ENCODE measurements at places on chromosomes 16 and 17.

DNA sequence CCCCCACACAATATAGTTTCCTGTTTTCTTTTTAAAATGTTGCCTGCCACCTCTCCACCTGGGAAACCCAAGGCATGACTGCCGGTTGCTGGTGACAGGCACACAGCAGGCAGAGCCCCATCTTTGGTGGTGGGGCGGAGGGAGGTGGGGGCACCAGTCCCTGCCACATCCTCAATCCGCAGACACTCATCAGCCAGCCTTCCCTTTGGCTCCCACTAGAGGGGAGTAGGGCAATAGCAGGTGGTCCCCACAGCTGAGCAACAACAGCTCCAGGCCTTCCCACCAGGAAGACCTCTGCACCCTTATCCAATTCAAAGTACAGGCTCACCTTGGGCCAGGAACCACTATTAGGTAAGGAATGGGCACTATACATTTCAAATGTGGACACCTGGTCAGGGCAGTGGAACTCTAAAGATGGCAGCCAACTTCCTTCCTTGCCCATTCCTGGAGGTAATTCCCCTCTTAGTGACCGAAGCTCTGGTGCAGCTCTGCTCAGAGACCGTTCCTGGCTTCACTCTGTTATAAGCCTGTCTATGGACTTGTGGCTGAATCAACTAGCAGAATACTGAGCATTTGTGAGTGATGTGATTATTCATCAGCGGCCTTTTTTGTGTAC is 13.9 kb downstream of the RECQL5 start:
- peak; percentile 55 for DNase-seq

GRCh38 chr16:49856672-49857330 is 889 bp upstream of the ZNF423 start:
- no peak for DNase-seq

DNA sequence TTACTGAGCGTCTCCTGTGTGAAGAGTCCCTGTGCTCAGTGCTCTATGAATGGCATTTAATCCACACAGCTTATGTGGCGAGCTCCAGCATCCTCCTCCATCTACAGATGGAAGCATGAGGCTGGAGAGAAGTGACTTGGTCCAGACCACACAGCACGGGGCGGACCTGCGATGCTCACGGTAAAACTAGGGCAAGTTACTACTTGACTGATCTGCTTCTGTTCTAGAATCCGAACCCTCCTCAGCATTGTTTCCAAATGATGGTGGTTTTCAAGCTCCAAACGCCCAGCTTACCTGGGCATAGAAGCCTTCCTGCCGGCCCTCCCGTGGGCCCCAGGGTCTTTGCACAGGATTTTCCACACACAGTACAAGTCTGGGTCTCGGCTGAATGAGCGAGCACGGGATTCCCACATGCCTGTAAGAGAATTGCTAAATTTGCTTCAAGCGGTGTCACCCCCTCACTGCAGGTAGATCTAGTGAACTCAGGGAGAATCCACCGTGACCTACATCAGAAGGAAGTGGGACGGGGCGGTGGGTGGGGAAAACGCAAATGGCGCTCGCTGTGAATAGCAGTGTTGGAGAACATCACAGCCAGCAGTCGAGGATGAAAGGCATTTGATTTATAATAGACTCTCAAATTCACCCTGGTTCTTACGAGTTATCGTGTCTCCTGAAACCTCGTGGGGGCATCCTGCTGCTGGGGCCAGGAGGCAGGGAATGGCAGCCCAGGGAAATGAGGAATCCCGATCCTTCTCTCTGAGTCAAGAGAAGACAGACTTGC is 101.1 kb downstream of the CMIP start:
- DNase-seq = no peak

DNA sequence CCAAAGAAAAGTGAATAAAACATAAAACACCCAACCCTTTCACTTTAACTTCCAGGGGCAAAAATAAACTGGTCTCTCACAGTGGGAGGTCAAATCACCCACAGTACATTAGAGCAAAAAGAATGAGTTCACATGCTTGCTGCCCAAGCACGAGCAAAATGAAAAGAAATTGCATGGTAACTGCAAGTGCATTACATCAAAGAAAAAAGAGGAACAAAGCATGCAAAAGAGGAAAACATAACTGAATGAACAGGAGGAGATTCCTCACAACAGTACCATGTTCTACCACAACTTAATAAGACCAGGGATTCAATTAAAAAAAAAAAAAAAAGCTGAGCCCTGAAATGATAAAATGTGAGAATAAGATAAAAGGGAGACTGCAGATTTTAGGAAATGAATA is 12.3 kb downstream of the DNAH2 start:
- DNase-seq = no peak

DNA sequence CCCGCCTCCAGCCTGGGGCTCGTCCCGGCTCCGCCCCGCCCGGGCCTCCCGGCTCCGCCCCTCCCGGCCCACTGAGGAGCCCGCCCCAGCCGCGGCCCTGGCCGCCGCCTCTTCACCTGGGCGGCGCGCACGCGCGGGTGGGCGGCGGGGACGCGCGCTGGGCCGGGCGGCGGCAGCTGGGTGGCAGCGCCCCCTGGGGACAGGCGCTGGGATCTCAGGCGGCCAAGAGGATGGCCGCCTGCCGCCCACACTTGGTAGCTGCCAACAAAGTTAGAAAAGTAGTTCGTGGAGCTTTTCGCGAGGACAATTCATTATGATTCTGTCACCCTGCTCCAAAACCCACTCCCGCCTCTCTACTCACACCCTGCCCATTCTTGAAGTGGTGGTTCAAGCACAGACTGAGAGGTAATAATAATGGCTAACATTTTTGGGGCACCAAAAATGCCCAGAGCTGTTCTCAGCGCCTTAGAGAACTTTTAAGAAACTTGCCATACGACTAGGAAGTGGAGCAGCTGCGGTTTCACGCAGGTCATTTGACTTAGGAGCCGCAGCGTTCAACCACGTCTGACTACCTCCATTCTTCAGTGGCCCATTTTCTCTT is 340 bp upstream of the MYO1D start:
- DNase-seq = peak; percentile 85

DNA sequence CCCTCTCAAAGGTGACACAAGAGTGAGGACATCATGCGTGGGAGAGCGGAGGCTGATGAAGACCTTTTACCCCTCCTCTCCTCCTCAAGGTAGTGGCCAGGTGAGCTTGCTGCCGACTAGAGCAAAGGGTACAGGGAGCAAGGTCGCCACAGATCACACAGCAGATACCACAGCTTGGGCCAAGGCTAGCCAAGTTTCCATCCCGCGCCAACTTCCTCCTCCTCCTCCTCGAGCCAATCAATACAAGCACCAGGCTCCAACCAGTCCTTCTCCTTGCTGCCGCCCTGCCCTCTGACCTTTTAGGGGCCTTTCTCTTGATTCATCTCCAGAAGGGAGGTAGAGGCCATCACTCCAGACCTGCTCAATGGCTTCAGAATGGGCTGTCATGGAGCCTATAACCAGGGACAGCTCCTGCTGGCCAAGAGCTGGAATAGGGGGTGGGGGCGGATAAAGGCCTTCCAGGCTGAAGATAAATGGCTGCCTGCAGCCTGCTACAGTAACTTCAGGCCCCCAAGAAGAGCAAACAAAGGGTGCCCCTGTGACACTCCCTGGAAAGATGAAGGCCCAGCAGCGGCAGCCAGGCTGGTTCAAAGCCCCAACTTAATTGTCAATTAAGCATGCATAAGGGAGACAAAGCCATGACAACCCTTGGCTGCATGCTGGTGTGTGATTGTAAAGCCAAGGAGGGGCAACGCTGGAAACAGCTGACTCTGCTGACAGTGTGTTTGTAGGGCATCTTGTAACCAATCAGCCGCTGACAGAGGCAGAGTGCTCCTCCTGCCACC is 17.8 kb downstream of the HNF1B start:
- DNase-seq = no peak

DNA sequence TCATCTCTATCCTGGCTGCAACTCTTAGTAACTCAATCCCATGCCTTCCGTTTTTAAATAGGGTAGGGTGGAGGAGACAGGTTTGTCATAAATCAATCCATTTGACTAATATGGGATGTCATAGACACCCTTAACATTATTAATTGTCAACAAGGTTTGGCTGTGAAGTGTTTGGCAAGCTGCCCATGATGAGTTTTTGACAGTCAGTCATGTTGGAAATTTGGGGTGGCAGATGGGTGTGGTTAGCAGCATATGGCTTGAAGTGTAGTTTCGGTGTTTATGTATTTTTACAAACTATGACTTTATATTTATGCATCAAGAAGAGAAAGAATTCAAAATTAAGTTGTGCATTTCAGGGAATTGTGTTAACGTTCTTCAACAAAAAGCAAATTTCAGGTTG is 221.8 kb upstream of the CDH5 start:
- no peak for DNase-seq

- DNase-seq = no peak
Observed at GRCh38 chr17:72064606-72065193, 56.1 kb upstream of the SOX9 start.

GRCh38 chr17:44216694-44217093 is 2.8 kb downstream of the UBTF start:
- no peak for DNase-seq

GRCh38 chr16:69316595-69317034 is 5.5 kb downstream of the VPS4A start:
- no peak for DNase-seq

DNA sequence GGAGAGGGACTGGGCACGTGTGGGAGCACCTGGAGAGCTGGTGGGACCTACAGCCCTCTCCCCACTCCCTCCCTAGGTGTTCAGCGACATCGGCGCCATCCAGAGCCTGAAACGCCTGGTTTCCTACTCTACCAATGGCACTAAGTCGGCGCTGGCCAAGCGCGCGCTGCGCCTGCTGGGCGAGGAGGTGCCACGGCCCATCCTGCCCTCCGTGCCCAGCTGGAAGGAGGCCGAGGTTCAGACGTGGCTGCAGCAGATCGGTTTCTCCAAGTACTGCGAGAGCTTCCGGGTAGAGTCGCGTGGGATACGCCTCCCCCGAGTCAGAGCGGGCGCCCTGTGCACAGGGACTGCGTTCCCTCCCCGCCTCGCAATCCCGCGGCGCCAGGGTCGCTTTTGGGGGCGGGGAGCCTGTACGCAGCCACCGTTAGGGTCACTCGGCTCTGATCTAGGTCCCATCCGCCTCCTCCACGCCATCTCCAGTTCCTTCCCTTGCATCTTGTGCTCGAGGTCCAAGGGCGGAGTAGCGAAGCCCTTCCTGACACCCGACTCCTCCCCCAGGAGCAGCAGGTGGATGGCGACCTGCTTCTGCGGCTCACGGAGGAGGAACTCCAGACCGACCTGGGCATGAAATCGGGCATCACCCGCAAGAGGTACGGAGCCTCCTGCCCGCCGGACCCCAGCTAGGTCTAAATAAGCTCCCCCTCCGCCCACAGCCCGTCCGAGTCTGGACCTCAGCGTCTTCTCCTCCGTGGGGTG is 13.0 kb downstream of the SARM1 start:
- DNase-seq = peak; percentile 67

DNA sequence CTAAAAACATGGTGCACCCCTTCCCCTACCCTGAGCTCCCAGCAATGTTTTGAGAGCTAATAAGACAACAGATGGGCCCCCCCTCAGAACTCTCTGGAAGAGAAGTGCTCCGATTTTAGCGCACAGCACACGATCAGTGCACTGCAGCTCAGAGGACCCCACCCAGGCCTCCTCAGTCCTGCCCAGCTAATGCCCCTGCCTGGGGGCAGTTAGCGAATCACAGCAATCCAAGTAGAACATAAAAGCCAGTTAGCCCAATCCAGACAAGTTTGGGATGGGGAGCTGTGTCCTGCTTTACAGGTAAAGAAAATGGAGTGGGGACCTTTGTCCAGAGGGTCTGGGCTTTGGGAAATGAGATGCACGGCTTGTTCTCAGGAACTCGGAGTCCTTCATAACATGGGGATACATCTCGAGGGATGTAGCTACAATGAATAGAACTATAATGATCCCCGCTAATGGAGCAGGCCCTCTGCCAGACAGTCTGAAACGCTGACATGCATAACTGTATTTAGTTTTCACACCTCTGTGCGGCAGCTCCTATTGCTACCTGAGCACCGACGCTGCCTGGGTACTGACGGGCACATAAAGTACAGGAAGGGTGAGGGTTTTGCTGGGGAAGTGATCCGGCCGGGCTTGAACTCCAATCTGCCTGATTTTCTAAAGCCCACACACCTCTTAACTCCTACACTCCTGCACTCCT is 29.7 kb upstream of the CDC42EP4 start:
- DNase-seq = no peak

- DNase-seq = no peak
Observed at GRCh38 chr16:69566981-69567680, 1.4 kb downstream of the NFAT5 start.

GRCh38 chr17:17388657-17389496 is 85.7 kb downstream of the NT5M start:
- no peak for DNase-seq

GRCh38 chr17:36132421-36132831 is 28.8 kb downstream of the CCL4 start:
- no peak for DNase-seq

DNA sequence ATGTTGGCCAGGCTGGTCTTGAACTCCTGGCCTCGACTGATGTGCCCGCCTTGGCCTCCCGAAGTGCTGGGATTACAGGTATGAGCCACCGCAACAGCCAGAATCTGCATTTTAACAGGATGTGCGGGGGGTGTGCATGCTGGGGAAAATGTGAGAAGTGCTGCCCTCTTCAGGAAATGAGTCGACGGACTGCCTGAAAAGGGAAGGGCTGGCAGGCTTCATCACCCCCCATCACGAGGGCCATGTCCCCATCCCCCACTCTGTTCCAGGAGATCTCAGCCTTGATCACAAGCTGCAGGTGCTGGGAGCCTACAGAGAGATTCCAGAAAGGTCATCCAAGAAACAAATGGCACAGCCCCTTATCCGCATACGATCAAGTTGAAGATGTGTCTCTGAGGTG is 195.3 kb upstream of the RPL38 start:
- no peak for DNase-seq

DNA sequence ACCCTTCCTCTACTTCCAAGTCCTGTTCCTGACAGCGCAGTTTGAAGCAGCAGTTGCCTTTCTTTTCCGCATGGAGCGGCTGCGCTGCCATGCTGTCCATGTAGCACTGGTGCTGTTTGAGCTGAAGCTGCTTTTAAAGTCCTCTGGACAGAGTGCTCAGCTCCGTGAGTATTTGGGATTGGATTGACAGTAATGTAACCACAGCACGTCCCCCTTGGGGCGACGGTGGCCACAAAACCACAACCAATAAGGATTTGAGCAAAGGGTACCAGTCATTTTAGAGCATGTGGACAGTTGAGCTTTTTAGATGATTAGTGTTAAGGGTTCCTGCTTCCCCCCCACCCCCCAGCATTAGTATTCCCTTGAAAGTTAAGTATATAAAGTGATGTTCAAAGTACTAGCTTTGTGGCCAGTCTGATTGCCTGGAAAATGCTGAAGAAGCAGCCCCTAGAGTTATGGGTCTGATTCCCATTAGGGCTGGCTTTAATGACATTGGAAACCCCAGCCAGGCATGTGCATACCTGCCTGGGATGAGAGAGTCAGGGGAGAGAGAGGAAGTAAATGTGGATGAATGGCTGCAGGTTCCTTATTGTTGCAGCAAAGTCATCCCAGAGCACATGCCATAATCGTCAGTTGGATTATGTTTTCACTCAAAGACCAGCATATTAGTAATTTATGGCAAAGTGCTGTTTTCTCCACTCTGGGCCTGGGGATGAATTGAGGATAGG is 31.6 kb upstream of the SLC12A3 start:
- no peak for DNase-seq

All from GM12891 (cell line).